HEK293T (cell line): ENCODE measurements at places on chromosomes 4 and X.

- no peak for DNase-seq
Measured at GRCh38 chrX:2694914-2695267, 3.8 kb downstream of the CD99 start.

GRCh38 chr4:24180586-24180985 is 290.7 kb upstream of the PPARGC1A start:
- DNase-seq = no peak

- no peak for DNase-seq
Measured at GRCh38 chrX:79367907-79368306, 773 bp upstream of the ITM2A start.

DNA sequence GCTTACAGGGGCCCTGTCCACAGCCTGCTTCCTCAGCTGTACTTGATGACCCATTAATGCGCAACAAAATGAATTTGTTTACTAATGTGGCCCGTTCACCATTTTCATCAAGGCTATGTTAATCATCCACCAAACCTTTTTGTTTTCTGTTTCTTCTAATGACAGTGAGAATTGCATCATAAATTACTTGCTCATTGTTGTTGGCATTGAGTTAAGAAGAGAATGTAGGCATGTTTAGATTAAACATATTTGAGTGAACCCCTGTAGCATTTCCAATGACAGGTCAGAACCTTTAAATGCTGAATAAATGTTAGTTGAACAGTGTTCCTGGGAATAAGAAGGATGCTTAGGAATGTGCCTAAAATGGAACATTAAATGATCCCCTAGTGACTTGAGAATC is 183.4 kb downstream of the SPRY1 start:
- DNase-seq = no peak

GRCh38 chrX:57528670-57529255 is 63.0 kb upstream of the ZXDB start:
- DNase-seq = no peak

DNA sequence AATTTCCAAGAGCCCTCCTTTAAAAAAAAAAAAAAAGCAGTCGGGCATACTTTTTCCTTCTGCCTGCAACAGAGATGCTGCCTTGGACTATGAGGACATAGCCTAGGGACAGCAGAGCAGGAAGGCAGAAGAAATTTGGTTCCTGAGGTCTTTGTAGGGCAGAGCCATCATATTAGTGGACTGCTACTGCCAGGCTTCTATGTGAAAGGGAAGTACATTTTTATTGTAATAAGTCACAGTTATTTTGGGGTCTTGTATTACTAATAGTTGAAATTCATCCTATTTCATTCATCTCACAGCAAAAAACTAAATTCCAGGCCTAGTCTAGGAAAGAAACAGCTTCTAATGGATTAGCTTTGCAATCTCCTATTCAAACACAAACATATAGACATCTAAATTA is 211.2 kb downstream of the NSUN7 start:
- DNase-seq = no peak

DNA sequence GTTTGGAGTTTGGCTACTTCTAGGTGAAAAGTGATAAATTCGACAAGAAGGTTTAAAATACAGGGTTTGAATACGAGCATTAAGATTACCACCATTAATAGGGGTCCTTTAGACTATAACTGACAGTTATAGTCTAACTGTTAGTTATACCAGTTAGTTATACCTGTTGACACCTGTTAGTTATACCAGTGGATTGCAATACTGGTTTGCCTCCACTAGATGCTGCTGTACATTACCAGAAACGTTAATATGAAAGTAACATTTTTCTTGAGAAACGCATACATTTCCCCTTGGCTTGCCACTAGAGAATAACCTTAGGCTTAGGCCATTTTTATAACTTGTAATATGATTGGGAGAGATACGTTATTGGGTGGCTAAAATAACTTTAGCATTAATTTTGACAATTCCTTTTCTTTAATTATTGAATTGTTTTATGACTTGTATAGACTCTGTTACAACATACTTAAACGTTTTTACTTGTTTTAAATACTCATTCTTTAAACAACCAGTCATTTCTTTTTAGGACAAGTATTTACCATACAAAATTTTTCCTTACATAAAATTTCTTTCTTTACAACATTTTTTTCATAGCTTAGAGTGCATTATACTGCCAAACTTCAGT is 911.2 kb downstream of the FSTL5 start:
- DNase-seq = peak; percentile 13

DNA sequence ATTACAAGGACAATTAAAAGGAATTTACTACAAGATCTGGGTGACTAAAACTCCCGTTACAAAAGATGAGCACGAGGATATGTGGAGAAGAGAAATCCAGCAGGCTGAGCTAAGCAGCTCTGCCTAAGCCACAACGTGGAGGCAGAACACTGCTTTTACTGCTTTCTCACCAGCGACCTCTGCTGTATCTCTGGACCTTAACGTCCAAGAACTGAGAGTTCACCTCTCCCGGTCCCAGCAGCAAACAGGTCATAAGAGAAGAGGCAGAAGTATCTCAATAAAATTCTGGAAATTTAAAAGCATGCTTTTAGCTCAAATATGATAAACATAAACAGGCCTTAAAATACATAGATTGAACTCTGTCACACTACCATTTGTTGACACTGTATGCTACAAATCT is 81.0 kb downstream of the ADGRA3 start:
- DNase-seq = peak; percentile 32

DNA sequence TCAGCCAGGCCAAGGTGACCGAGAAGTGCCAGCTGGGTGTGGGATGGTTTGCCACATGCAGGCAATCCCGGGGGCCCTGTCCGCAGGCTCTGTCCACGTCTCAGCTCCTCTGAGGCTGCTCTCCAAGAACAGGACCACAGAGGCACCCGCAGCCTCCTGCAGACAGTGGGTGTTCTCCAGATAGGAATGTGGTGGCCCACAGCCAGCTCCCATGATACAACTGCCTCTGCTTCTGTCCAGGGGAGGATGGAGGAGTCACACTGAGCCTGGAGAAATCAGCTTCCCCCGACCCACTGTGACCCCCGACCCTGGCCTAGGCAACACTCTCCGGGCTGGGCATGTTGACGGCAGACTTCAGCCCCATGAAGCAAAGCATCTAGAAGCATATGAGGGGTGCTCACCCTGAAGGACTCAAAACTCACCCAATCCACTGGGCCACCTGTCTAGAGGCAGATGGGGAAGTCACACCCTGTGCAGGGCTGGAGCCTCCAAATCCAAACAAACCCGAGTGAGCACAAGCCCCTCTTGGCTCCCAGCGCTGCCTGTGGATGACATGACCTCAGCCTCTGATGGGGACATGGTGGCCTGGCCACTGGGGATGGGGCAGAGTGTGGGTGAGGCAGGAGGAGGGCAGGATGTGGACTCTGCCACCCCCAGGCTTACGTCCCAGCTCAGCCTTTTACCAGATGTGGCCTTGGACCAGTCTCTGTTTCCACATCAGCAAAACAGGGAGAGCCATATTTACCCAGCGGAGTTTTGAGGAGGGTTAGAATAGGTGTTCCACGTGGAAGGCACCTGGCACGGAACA is 102.3 kb downstream of the PSAPL1 start:
- DNase-seq = no peak

DNA sequence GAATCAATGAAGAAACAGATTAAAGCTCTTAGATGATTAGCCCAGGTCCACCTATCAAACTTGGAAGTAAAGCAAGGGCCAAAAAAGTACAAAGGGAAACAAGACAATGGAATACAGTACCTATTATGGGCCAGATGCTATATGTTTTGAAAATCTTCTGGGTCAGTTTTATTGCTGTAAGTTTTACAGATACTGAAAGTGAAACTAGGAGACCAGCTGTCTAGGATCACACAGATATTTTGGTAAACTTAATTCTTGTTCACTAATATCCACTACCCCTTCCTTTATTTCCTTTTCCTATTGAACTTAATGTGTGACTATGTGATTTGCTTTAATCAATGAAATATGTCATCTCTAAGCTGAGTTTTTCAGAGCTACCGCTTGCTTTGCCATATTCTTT is 505.4 kb upstream of the PITX2 start:
- DNase-seq = no peak

GRCh38 chr4:16608123-16608522 is 290.3 kb downstream of the LDB2 start:
- DNase-seq = no peak

DNA sequence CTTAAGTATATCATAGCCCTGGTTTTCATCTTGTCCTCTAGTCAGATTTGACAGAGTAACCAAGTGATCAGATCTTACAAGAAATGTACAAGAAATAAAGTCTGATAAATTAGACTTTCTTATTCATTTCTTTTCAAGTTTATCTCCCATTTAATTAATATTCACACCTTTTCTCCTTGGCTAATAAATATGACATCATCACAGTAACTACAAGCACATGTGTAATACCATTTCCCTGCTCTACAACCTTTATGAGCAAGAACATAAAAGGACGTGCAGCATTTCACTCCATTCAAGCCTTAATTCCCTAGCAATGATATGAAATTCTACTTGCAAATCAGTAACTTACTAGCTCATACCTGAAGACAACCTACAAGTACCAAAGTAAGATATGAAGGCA is 88.5 kb downstream of the BRWD3 start:
- DNase-seq = no peak

DNA sequence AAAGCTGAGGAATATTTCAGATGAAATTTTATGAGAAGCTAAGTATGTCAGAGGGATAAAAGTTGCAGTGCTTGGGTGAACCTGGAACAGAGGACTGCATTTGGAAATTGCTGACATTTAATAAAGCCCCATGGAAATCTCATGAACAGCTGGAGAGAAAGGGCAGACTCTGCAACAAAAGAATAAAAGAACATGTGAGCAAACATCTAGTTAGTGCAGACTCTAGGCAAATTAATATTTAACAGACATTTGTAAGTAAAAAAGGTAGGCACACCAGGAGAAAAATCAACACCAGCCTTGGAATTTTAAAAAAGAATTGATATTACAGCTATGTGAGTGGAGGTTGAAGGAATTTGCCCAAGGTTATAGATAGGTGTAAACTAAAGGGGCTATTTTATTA is 114.6 kb upstream of the PUDP start:
- DNase-seq = no peak

DNA sequence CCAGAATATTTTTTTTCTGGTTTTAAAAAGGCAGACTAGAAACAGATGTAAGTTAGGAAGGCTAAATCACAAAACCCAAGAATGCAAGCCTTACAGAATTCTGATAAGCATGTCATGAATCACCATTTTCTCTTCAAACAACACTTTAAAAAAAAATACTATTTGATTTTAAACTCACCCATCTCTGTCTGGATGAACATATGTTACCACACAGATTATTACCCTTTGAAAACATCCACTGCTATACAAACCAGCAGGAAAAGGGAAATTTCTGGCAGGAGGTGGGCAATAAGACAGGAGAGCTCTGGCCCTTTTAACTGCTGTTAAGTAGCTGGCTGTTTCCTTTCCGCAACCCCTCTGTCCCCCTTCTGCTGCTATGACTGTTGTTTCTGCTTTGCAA is 317.7 kb upstream of the NOCT start:
- DNase-seq = no peak

GRCh38 chr4:75752637-75753036 is 28.3 kb downstream of the USO1 start:
- no peak for DNase-seq

DNA sequence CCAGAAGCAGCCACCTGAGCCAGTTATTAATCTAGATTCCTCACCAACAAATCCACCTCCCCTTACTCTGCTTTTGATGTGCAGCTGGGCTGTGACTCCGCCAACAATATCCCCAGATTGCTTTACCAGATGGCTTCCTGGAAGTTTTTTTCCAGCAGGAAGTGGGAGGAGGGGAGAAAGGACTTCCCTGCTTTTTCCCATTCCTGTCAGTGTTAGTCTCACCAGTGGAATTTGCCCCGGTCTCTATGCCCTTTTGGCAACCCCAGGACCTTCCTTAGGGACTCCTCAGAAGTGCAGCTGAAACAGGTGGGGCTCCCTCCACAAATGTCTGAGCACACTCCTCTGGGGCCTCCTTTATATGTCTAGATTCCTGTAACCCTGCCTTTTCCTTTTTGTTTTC is 465.2 kb upstream of the IGFBP7 start:
- no peak for DNase-seq

- DNase-seq = no peak
Measured at GRCh38 chr4:3130826-3131225, 56.3 kb downstream of the HTT start.

- no peak for DNase-seq
Measured at GRCh38 chr4:7842384-7843279, 97.0 kb downstream of the AFAP1 start.

GRCh38 chrX:110665223-110666002 is 130.2 kb downstream of the CHRDL1 start:
- DNase-seq = peak; percentile 60

DNA sequence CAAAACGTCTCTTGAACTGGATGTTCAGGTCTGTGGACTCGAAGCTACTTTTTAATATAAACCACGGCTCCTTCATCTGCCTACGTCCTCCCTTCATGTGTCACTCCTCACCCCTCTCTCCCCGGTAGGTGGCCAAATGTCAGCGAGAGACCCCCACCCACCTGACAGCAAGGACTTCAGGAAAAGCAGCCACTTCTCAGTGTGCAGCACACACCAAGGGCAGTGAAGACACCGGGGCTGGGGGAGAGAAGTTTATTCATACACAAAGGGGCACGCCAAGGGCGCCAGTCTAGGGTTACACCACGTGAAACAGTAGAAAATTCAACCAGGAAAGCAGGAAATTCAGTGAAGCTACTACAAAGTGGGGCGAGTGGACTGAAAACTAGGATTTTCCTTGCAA is 181.2 kb downstream of the AFAP1 start:
- DNase-seq = no peak

DNA sequence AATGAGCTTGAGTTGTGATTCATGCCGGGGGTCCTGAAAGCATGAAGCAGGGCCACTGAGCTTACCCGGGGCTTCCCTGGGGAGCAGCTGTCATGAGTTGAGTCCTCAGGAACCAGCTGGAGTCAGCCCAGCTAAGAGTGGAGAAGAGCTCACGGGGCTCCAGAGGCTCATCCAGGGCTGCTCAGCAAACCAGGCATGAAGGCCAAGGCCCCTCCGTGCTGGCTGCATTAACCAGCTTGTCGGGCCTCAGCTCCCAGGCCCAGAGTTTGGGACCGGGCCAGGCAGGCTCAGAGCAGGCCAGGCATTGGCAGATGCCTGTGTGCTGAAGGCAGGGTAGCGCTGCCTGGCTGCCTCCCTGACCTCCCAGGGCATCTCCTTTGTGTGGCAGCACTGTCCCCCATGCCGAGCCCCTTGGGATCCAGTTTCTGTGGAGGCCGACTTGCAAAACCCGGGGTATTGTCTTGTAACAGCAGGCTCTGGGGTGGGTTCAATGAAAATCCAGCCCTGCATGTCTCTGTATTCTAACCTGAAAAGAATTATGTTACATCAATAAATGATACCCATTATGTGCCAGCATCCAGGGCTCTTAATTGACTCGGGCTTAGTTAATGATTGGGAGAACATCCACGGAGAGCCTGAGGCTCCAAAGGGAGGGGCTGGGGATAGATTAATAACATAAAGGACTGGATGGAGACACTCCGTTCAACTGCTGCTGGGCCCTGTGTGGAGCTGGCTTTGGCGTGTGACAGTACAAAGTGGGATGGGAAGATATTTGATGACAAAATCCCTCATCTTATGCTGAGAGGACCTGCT is 68.0 kb upstream of the MSX1 start:
- DNase-seq = no peak
